ENCODE measurements at places on chromosomes 2 and 18.

- no peak for DNase-seq
Measured at GRCh38 chr2:60867848-60868247, 13.5 kb upstream of the REL start.

DNA sequence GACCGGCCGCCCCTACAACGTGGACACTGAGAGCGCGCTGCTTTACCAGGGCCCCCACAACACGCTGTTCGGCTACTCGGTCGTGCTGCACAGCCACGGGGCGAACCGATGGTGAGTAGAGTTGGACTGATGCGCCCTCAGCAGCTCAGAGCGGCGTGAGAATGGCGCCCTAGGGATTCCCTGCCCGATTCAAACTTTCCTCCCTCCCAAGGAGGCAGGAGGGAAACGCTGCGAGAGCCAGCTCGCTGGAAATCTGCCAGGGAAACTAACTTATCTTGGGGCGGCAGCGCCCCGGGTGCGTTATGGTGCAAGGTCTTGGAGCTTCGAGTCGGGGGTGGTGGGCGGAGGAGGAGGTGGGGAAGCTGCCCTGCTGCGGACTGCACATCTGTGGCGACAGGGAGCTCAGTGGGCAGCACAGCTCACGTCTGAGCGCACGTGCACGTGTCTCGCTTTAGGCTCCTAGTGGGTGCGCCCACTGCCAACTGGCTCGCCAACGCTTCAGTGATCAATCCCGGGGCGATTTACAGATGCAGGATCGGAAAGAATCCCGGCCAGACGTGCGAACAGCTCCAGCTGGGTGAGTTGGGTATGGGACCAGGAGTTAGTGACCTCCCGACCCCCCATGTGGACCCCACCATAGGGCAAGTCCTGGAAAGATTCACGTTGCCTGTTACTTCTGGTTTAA, 697 bp downstream of the ITGA4 start:
- peak; percentile 43 for DNase-seq

DNA sequence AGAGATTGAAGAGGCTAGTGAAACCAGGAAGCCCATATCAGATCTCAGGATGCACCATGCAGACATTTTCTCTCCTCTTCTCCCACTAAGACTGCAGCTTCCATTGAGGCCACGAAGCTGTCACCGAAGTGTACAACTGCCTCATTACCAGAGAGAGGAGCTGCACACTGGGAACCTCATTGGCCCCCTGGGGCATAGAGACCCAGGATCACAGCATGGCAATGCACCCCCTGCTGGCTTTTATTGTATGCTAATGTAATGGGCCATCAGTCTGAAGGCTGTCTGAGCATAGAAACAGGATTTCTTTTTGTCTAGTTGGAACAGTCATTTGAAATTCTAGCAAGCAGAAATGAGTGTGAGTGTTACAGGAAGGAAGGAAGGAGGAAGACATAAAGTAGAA, 861.6 kb upstream of the CELF4 start:
- DNase-seq: peak; percentile 10

GRCh38 chr2:54574107-54574859, 118.2 kb downstream of the SPTBN1 start:
- DNase-seq: no peak

- no peak for DNase-seq
Measured at GRCh38 chr2:24889221-24889620, 30.8 kb downstream of the ADCY3 start.

DNA sequence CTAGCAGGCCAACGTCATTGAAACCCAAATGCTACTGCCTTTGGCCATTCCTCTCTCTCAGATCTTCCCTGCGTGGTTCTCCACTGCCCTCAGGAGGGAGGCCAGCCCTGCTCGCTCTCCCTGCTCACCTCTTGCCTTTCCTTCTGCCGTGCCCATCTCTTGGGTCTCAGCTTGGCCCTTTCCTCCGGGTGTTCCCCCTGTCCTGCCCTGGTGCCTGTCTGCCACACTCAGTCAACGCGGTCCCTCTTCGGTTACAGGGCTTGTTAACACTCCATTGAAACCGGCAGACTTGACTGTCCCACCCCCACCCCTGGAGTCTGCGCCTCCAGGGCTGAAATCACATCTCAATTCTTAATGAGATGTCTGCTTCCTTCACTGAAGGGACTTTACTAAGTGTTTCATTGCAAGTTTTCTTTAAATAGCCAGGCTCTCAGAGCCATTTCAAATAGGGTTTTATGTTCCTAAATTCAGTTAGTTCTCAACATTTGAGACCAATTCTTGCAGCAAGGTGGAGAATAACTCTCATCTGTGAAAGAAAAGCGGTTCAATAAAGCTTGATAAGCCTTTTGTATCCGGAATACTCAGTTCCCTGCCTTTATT, 237.6 kb downstream of the DYSF start:
- DNase-seq: no peak

GRCh38 chr2:169818241-169818640, 6.5 kb downstream of the METTL5 start:
- DNase-seq: no peak

DNA sequence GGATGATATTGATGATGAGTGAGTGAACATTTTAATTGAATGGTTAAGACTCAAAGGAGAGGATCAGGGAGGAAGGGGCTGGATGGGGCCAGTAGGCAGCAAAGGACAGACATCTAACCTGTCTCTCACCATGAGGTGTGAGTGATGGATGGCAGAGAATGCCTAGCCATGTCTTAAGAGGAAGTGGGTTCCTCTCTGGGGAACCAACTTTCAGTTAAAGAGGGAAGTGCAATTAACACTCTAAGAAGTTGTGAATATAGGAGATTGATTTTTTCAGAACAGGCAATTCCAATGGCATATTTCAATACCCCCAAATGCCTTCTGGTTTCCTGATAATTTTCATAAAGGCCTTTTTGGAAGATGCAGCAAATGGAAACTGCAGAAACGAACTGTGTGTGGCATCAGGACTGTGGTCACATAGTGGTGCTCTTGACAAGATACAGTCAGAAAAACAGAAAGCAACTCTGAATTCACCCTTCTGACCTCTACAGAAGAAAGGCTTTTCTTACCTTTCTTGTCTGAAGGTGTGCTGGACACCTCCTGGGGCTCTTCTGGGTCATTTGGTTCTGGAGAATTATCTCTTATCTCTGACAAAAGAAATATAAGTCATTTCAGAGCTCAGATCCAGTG, 10.2 kb downstream of the SP110 start:
- DNase-seq: no peak

DNA sequence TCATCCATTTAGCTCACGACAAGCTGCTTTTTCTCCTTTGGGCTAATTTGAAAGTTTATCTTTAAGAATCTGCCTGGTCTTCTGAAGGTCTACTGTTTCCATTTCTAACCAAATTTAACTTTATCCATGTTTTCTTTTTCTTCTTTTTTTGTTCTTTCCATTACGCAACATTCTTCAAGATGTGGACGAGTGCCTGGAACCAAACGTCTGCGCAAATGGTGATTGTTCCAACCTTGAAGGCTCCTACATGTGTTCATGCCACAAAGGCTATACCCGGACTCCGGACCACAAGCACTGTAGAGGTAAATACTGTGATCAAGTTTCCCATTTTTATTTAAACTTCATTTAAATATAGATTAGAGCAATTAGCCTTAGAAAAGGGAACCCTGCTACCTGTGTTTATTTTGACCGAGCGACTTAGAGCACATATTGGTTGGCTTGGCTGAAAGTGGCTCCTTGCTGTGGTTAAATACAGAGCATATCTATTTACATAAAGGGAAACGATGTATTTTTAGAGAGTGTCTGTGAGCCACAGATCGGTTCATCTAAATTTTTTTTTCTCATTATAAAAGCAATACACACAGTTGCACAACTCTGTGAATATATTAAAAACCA, 183.4 kb upstream of the RASGRP3 start:
- no peak for DNase-seq

All from RPMI8226 (cell line).